ENCODE measurements at places on chromosomes 5 and 9.
A peak's percentile ranks its signal among the peaks of the same experiment; 100 is the strongest.

DNA sequence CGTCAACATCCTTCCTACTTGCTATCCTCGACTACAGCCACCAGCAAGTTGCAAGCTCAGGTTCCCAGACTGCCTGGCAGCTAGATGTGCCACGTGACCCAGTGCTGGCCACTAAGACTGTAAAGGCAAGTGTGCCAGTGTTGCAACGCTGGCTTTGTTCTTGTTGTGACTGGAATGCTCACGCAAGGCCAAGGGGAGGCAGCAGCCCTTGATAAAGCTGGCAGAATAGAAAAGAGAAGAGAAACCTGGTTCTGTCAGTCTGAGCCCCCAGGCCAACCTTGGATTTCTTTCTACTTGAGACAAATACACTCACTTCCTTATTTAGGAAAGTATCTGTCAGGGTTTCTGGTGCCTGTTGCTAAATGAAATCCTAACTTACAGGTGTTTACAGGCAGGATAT, 113.0 kb downstream of the KLHL3 start:
- DNase-seq = no peak

GRCh38 chr9:37923118-37923795, 19.3 kb upstream of the SLC25A51 start:
- DNase-seq = no peak

GRCh38 chr9:18849270-18849669, 183.7 kb downstream of the SAXO1 start:
- DNase-seq = no peak

DNA sequence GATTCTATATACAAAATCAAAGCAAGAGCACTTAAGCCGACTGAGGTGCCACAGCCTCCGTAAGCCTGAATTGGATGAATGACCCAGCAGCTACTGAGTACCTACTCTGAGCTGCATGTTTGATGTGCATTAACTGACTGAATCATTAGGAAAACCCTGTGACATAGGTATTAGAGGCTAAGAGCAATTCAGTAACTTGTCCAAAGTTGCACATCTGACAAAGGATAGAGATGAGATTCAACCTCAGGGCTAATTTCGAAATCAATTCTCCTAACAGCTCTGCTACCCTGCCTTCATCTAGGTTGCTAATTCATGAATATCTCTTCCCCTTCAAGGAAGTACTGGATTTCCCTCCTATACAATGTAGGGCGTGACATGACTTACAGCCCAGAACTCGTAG, 89.1 kb upstream of the GLIS3 start:
- no peak for DNase-seq

DNA sequence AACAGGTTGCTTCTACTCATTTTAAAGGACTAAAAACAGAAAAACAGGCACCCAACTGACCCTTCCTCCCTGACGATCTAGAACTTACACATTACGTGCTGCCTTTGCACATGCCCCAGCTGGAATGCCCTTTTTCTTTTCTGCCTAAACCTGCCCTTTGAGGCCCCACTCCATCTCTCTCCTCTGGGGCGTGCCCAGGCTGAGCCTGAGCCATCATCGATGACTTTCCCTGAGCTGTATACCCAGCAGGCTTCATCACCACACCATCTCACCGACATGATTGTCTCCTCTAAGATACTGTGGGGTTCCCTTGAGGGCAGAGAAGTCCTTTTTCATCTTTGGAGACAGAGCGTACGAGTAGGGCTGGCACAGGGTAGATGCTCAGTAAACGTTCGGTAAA, 24.1 kb upstream of the GABBR2 start:
- no peak for DNase-seq

DNA sequence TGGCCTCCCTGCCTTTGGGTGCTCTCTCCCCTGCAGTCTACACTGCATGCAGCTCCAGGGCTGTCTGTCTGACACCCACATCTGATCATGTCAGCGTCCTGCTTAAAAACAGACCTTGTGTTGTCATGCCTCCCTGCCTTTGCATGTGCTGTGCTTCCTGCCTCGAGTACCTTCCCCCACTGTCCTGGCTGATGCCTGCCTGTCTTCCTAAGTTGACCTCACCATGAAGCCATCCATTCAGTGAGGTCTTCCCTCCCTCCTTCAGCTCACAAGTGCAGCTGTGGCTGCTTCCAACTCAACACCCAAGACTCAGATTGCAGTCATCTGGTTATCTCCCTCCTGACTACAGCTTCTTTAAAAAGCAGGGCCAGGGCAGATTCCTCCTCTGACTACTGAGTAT, 5.5 kb downstream of the ANGPTL2 start:
- no peak for DNase-seq

DNA sequence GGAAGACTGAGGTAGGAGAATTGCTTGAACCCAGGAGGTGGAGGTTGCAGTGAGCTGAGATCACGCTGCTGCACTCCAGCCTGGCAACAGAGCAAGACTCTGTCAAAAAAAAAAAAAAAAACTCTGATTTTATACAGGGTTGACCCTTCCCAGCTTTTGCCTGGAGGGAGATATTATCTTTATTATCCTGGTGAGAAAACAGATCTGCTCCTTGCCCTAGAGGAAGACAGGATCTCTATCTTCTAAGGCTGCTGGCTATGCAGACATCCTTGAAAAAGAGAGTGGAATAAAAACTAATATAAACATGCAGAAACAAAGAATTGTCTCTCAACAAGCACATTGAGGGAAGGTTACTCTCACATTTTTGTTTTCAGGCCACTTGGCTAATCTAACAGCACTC, 1503.4 kb upstream of the WWC1 start:
- DNase-seq = no peak

DNA sequence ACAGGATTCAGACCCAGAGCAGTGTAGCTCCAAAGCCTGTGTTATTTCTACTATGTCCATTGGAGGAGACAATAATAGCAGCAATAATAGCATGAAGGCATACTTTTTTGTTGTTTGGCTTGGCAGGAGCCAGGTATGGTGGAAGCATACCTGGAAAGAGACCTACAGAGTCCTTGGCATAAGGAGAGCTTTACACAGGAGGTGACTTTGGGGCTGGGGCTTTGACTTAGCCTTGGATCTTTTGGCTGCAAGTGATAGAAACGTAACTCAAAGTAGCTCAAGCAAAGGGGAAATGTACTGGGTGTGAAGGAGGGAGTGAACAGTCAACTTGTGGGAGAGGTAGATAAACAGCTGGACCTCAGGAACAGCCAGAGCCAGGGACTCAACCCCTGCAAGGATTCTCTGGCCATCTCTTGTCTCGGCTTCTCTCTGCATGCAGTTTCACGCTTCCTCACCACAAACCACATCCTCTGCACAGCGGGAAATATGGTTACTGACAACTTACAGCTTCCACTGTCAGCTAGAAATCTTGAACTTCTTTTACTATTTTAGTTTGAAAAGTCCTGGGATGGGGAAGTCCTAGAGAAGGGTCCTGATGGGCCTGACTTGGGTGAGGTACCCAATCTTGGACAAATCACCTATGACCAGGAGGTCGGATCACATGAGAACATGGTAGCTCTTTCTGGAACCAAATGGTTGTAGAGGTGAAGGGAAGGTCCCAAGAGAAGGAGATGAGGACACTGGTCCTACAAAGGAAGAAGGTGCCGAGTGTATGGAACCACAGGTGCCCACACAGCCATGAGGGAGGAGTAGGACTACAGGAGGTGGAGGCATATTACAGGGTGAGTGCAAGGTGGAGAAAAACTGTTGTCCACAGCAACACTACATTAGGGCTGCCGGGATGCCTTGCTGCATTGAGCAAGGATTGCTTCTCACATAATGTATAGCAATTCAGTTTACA, 47.0 kb upstream of the TGFBR1 start:
- no peak for DNase-seq

GRCh38 chr9:129886226-129887174, 51.2 kb downstream of the USP20 start:
- DNase-seq = no peak

GRCh38 chr9:109289931-109290330, 30.9 kb downstream of the EPB41L4B start:
- DNase-seq = no peak

- no peak for DNase-seq
Observed at GRCh38 chr5:137613554-137614265, 114.6 kb upstream of the SPOCK1 start.

DNA sequence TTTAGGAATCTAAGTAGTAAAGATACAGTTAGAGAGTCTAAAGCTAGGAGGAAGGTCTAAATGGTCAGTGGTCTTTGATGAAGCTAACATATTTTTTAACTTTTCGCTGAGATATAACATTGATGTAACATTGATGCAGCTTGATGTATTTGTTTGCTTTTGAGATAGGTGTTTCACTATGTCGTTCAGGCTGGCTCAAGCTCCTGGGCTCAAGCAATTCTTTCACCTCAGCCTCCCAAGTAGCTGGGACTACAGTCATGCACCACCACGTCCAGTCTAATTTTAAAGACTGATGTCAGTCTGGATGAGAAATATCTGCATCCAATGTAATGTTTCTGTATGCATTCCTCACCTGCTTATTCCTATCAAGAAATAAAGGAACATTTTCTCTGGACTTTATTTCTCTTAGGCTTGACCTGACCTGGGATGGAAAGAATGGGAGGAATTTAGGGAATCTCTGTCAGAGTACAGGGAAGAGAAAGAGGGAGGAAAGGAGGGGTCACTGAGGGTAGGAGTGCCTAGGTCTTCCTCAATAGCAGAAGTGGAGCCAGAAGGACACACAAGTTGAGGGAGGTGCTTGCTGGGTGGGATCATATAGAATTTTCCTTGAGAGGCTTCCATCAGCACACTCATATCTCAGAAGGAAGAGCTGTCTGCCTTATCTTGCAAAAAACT, 101.5 kb upstream of the GPBP1 start:
- no peak for DNase-seq

GRCh38 chr5:143142596-143143435, 260.7 kb downstream of the NR3C1 start:
- DNase-seq = peak; percentile 83

GRCh38 chr5:57581772-57582171, 99.2 kb upstream of the ACTBL2 start:
- DNase-seq = no peak

- no peak for DNase-seq
Observed at GRCh38 chr9:25225938-25226760, 452.1 kb downstream of the TUSC1 start.

- DNase-seq = no peak
Observed at GRCh38 chr9:110620726-110621125, 41.2 kb upstream of the SVEP1 start.

GRCh38 chr5:170235876-170236864, 3.4 kb downstream of the C5orf58 start:
- no peak for DNase-seq

- no peak for DNase-seq
Observed at GRCh38 chr5:127007522-127007921, 22.8 kb downstream of the MARCHF3 start.

- no peak for DNase-seq
Observed at GRCh38 chr5:94505327-94506068, 112.9 kb downstream of the KIAA0825 start.

GRCh38 chr5:168348084-168348414, 56.6 kb downstream of the WWC1 start:
- DNase-seq = no peak

DNA sequence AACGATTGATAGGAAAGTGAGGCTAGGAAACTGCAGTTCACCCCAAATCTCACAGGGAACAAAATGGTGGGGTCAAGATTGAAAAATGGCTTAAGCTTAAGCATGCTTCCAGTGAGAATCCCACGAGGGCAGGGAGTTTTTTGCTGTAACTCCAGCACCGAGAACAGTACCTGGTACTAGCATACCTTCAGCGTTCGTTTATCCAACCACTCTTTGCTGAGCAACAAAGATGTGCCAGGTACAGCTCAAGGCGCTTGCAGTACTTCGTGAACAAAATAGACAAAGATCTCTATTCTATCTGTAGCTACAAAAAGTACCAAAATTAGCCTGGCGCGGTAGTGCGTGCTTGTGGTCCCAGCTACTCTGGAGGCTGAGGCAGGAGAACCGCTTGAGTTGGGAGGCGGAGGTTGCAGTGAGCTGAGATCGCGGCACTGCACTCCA, 778 bp upstream of the PPP6C start:
- no peak for DNase-seq

GRCh38 chr5:11903121-11903613, 1.1 kb downstream of the CTNND2 start:
- no peak for DNase-seq

- no peak for DNase-seq
Observed at GRCh38 chr9:85056203-85056572, 386.7 kb downstream of the NTRK2 start.

DNA sequence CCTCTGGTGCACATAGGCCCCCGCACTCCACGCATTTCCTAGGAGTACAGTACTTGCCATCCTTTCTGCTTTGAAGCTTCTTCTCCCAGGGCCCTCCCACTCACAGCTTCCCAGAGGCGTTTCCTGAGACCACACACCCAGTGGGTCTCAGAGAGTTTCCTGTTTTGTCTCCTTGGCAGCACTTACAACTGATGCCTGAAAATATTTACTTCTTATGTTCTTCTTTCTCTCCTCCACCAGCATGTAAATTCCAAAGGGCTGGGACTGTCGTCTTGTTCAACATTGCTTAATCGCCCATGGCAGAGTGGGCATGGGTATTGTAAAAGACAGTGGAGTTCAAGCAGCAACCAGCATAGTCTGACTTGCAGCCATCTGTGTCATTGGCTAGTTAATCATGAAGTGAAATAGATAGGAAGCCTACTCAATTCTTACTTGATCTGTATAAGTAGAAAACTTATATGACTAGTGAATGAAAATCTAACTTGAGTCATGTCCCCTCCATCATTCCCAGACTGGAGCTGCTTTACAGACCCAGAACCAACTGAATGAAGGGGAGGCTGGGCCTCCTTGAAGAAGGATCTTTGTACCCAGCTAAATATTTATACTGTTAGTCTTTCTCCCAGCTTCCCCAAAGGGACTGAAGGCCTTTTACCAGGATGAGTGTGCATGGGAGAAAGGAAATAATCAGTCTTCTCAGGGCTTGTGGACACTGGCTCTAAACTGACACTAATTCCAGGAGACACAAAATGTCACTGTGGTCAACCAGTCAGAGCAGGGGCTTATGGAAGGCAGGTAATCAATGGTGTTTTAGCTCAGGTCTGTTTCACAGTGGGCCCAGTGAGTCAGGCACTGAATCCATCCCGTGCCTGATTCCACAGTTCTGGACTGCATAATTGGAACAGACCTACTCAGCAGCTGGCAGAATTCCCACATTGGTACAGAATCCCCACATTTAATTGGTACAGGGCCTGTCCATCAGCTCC, 116.4 kb downstream of the SV2C start:
- no peak for DNase-seq

- DNase-seq = peak; percentile 77
Observed at GRCh38 chr5:15007646-15008045, 136.1 kb upstream of the ANKH start.

- DNase-seq = peak; percentile 28
Observed at GRCh38 chr5:136424835-136425584, 59.7 kb upstream of the TRPC7 start.

Data from SHP77 treated with DMSO at 0.1 percent for 48 hours (cell line).